ENCODE measurements at places on chromosomes 5 and 9.
A peak's percentile ranks its signal among the peaks of the same experiment; 100 is the strongest.

- no peak for DNase-seq
These were observed 407.4 kb upstream of the IZUMO3 start for GRCh38 chr9:24953070-24953469.

DNA sequence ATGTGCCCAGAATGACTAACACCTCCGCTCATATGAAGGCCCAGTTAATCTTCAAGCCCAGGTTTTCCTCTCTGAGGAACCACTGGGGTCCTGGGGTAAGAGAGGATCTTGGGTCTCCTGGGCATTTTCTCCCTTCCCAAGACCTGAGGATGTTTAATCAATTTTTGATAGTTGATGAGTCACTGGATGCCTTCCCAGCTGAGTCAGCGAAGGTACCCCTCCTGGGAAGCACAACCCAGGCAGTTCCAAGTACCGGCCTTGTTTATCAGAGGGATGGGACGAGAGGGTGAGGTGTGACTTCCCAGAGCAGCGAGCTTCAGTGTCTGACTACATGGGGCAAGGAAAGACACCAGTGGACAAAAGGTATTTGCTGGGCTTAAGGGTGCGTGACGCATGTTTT is 119.6 kb upstream of the IL12B start:
- DNase-seq, result no peak

- DNase-seq, result no peak
These were observed 215.7 kb downstream of the ICE1 start for GRCh38 chr5:5638211-5638610.

DNA sequence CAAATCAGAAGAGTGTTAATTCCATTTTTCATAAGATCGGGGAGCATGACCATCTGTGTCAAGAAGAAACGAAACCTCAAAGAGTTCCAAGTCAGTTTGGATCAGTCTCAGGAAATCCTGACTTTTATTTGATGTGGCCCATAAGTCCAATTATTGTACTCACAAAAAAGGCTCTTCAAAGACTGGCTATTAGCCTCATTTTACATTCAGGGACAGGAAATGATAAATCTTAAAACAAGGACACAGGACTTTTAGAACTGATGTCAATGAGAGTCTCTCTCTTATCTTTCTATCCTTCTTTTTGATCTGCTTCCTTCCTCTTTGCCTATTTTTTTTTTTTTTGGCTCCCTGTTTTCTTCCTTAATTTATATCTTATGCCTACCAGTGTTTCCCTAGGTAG is 43.7 kb upstream of the SHOC1 start:
- DNase-seq, result no peak

DNA sequence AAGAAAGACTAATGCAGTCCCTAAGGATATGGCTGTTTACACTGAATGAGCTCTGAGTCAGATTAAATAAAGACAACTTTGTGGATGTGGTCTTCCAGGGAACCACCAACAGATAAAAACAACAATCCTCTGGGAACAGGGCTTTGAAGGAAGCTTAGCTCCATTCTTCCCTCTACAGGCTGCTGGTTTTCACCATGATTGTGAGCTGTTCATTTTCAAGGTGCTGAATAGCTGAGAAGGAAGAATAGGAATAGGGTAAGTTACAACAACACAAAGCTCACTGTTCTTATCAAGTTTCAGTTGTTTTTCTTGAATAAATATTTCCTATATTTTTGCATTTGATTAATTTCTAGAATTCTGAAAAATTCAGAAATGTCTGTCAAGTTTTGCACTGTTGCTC is 25.9 kb upstream of the PTAR1 start:
- no peak for DNase-seq

GRCh38 chr5:13975246-13975645 is 30.8 kb upstream of the DNAH5 start:
- no peak for DNase-seq

DNA sequence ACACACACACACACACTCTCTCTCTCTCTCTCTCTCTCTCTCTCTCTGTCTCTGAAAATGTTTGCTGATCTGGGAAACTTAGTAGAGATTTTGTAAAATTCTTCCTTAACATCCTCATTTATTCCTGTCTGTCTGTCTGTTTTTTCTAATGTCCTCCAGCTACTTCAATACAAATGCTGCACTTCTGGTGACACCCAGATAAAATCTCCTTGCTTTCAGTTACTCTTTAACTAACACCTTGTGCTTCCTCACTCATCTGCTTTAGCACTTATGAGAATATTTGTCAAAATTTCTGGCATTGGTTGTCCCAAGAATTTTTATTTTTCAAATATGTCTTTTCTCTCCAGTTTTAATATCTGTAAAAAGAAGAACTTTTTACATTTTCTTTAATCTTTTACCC is 35.0 kb upstream of the ARRDC3 start:
- no peak for DNase-seq

DNA sequence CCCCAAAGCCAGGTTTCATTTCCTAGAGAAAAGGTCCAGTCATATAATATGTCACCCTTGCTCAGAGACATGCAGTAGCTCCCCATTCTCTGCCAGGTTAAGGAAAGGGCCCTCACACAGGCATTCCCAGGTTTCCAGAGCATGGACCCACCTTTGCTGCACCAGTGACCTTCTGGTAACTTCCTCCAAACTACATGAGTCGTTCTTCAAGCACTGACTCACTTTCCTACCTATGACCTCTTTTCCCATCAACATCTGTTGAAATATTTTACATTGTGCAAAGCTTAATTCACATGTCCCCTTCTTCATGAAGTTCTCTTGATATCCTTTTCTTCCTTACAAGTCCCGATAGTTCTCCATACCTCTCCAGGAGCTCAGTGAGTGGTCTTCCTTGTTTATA is 25.9 kb downstream of the SH3TC2 start:
- no peak for DNase-seq

GRCh38 chr9:99184475-99185347 is 37.0 kb downstream of the ALG2 start:
- DNase-seq, result peak; percentile 67

- no peak for DNase-seq
These were observed 63.7 kb downstream of the DENND4C start for GRCh38 chr9:19294219-19294618.

DNA sequence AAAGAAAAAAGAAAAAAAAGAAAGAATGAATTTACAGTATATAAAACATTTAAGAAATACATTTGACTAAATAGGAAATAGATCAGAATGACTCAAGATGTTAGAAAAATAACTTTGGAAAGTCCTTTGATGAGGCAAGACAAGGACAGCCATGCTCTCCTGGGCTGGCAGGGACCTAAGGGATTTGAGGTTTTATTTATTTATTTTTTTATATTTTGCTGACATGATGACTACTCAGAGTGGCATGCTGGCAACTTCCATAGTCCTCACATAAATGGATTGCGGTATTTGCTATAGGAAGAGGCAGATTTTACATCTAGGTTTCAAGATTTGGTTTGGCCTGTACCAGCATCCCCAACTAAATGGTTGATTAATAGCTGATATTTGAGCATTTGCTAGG is 17.7 kb downstream of the SLC28A3 start:
- DNase-seq, result no peak

- no peak for DNase-seq
These were observed 575.2 kb downstream of the ISL1 start for GRCh38 chr5:51958473-51958872.

Measured in hematopoietic multipotent progenitor cell treated with erythropoietin and hydrocortisone succinate and interleukin-3 and kit ligand, for 15 days (in vitro differentiated cells).